ENCODE measurements at places on chromosomes 3 and 15. TPM values are rescaled to one million over a fixed set of nuclear protein-coding genes. Genes with fewer than 3 reads are reported as not detected.

Gene ATP8B4
- total RNA-seq, result 0.25 TPM

Gene ZCWPW2
- total RNA-seq, result 1.1 TPM

Gene GOLGA8R
- 0.57 TPM for total RNA-seq

- no peak overlapping the region for H3K27ac ChIP-seq
- DNase-seq, result no peak
- no peaks in the 10 kb centered on the region for H3K36me3 ChIP-seq
- H3K4me3 ChIP-seq, result no peak overlapping the region
- H3K27me3 ChIP-seq, result no peaks in the 10 kb centered on the region
These were observed 132.5 kb upstream of the THBS1 start for GRCh38 chr15:39448409-39448808.

GRCh38 chr3:157566596-157566995 is 63.4 kb upstream of the VEPH1 start:
- H3K4me3 ChIP-seq, result no peak overlapping the region
- no peaks in the 10 kb centered on the region for H3K27me3 ChIP-seq
- H3K4me1 ChIP-seq, result no peaks in the 10 kb centered on the region
- H3K27ac ChIP-seq, result no peak overlapping the region
- no peaks in the 10 kb centered on the region for H3K36me3 ChIP-seq

GRCh38 chr3:11619946-11620652 is 23.6 kb downstream of the VGLL4 start:
- no peaks in the 10 kb centered on the region for H3K36me3 ChIP-seq
- H3K4me1 ChIP-seq, result no peaks in the 10 kb centered on the region

DNA sequence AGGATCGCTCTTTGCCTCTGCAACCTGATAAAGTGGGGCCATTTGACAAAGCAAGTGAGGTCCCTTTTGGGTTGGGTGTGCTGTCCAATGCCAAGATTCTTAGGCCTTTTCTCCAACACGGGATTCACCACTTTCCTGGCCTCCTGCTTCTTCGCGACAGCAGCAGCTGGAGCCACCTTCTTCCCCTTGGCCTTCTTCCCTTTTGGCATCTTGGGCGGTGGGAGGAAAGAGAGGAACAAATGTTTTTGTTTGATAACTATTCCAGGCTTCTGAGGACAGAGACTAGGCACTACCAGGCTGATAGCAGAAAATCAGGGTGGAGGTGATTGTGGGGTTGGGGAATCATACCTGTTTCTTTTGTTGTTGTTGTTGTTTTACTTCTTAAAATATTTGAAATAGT is 30.0 kb upstream of the FAM81A start:
- H3K4me3 ChIP-seq, result no peak overlapping the region
- H3K4me1 ChIP-seq, result no peaks in the 10 kb centered on the region
- no peaks in the 10 kb centered on the region for H3K27me3 ChIP-seq

GRCh38 chr3:57743496-57743895 is 12.6 kb upstream of the SLMAP start:
- no peaks in the 10 kb centered on the region for H3K4me1 ChIP-seq
- H3K36me3 ChIP-seq, result no peaks in the 10 kb centered on the region
- H3K4me3 ChIP-seq, result no peak overlapping the region
- no peak overlapping the region for H3K27ac ChIP-seq
- DNase-seq, result no peak

DNA sequence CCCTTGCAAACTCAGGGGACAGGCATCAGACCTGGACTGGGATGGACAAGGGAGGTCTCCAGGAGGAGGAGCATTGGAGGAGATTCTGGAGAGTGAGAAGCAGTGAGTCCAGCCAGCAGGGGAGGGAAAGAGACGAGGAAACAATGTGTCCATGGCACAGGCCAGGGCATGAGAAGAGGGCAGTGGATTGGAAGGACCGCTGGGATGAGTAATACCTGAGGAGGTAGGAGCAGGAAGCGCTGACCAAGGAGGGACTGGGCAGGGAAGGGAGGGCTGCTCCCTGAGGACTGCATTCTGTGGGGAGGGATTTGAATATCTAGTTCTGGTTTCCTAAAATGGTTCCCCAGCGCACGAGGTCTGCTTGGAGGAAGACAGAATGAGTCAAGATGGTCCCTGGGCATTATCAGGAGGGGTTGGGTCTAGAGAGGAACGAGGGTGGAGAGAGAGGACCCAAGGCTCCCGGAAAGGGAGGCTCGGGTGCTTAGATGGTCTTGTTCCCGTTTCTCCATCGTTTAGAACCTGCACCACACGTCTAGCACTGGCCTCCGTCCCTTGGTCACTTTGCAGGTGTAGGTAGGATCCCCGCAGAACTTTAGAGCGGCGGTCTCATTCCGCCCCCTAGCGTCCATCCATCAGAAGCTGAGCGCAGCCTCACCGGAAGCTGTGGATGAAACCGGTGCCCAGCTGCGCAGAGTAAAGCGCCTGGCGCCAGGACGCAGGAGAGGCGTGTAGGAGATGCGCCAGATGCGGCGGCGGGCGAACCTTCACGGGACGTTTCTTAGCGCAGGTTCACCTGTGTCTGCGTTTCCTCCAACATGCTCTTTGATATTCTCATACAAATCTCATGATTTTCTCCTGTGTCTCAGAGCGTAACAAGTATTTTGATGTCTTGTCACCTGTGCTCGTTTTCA is 190.7 kb upstream of the NDN start:
- H3K27ac ChIP-seq, result no peak overlapping the region
- H3K4me3 ChIP-seq, result no peak overlapping the region
- H3K36me3 ChIP-seq, result no peaks in the 10 kb centered on the region
- DNase-seq, result no peak
- H3K27me3 ChIP-seq, result no peaks in the 10 kb centered on the region
- H3K4me1 ChIP-seq, result no peaks in the 10 kb centered on the region

DNA sequence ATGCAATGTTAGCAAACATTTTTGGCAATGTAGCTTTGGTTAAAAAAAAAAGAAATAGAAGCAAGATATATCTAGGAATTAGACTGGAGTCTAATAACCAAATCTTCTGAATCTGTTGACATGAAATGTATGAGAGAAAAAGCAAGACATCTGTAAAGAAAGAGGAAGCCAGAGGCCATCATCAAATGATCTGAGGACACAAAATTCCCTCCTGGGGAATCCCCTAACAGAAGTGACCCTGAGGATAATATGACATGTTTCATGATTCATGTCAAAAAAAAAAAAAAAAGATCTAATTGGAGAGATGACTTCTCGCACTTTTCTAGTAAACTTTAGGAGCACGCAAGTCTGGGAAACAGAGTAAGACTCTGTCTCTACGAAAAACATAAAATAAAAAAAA is 70.9 kb downstream of the IMPG2 start:
- no peaks in the 10 kb centered on the region for H3K27me3 ChIP-seq
- H3K4me1 ChIP-seq, result no peaks in the 10 kb centered on the region
- no peak overlapping the region for H3K4me3 ChIP-seq
- H3K36me3 ChIP-seq, result no peaks in the 10 kb centered on the region

- no peak overlapping the region for H3K4me3 ChIP-seq
- H3K27ac ChIP-seq, result no peak overlapping the region
- no peaks in the 10 kb centered on the region for H3K4me1 ChIP-seq
- no peaks in the 10 kb centered on the region for H3K36me3 ChIP-seq
These were observed 154.5 kb downstream of the STT3B start for GRCh38 chr3:31687020-31687802.

Data from HCT116 (cell line).